ENCODE measurements at places on chromosomes 16 and 17.
A peak's percentile ranks its signal among the peaks of the same experiment; 100 is the strongest.

DNA sequence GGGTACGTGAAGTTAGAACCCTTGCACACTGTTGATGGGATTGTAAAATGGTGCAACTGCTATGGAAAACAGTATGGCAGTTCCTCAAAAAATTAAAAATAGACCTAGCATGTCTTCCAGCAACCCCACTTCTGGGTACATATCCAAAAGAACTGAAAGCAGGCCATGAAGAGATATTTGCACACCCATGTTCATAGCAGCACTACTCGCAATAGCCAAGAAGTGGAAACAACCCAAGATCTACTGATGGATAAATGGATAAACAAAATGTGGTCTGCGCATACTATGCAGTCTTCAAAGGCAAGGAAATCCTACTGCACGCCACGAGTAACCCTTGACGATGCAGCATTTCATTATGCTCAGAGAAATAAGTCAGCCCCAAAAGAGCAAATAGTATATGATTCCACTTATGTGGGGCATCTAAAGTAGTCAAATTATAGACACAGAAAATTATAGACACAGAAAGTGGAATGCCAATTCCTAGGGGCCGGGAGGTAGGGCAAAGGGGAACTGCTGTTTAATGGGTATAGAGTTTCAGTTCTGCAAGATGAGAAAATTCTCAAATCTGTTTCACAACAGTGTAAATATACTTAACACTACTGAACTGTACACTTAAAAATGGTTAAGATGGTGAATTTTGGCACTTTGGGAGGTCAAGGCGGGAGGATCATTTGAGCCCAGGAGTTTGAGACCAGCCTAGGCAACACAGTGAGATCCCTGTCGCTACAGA is 17.2 kb downstream of the CORO7 start:
- DNase-seq = no peak

DNA sequence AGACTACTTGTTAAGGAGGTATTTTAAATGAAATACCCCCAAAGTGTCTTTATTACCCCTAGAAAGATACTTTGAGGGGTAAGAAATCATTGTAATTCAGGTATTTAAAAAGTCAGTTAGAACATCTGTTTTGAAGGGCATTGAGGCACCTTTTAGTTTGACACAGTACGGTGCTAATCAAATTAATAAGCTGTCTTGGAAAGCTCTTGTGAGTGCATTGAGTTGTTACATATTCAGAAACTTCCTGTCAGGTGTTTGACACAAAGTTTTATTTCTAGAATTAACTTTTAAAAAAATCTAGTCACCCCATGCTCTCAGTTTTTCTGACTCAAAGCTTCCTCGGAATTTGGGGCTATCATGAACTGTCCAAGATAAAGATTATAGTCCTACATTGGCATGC is 4.6 kb downstream of the RBBP6 start:
- no peak for DNase-seq

DNA sequence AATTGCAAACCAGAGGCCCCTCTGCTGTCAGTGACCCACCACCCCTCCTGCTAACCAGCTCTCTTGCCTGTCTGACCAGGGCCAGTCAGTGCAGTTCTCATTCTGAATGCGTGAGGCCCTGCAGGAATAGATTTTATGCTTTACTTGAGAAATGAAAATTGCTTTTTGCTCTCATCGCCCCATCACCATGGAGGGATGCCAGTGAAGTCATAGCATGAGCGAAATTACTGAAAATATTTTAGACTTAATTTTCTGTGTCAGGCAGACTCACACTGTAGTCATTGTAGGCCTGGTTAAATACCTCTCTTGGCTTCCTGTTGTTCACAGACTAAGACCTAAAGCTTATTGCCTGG is 490.5 kb upstream of the CDH5 start:
- DNase-seq = no peak

DNA sequence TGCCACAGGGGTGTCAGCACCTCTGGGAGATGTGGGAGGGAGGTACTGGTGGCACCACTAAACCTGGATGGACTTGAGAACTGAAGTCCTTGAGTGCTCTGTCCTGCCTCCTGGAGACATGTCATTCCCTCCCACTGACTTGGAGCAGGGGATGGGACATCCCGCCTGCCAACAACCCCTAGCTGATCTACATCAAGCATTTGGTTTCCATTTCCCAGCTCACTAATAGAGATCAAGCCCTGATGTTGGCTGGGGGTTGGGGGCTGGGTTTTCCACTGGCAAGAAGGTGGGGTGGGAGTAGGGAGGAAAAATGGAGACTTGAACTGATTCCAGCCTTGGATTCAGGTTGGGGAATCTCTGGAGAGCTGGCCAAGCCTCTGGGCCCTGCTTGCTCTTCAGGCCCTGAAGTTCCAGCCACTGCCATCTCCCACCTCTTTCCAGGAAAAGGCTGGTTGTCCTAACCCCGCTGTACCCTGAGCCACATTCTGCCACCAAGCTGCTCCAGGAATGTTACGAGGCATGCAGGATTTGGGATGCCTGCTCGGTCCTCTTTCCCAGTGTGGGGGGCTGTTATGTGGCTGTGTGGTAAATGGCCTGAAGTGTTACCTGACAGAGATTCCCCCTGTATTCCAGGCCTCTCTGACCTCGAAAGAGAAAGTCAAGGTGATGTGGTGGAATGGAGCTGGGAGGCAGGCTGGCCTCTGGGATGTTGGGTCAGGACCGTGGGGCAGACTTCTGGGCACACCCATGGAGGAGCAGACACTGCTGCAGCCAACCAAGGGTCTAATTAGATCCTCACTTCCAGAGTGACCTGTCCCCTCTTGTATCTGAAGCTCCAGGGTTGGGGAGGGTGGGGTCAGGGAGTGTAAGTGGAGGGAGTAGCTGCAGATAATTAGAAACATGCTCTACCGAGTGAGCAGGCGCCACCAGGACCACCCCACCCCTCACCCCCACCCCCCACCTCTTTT is 16.7 kb downstream of the IGFBP4 start:
- DNase-seq = no peak

DNA sequence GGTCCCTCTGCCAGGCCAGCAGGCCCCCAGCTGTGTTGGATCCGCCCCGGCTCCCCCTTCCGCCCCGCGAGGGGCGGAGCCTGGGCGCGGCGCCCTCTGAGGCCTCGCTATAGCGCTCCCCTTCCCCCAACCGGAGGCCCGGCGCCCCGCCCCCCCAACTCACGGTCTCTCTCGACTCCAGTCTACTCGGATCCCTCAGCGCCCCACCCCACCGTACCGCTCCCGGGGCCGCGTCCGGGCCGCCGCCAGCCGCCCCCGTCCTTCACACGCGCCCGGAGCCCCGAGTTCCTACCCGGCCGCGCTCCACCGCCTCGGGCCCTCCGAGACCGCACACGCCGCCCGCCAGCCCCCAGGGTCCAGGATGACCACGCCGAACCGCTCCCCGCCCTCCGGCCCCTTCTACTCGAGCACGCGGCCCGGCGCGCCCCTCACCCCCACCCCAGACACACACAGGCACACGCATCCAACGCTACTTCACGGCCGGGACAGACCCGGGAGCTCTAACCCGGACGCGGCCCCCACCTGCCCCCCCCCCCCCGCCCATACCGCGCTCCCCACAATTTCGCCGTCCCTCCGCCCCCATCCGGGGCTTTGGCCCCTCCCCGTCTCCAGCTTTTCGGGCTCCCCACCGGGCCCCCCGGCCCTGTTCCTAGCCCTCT is 1.4 kb downstream of the PHF23 start:
- DNase-seq = peak; percentile 81

- DNase-seq = no peak
Measured at GRCh38 chr16:17130733-17131132, 340.0 kb downstream of the XYLT1 start.

All from stimulated activated CD4-positive, alpha-beta T cell treated with anti-CD3 and anti-CD28 coated beads, Interleukin-1b, Interleukin-23, amount 100 ng/mL, for 1 hour (primary cell).